ENCODE measurements at places on chromosomes 1 and 21.
A peak's percentile ranks its signal among the peaks of the same experiment; 100 is the strongest.

DNA sequence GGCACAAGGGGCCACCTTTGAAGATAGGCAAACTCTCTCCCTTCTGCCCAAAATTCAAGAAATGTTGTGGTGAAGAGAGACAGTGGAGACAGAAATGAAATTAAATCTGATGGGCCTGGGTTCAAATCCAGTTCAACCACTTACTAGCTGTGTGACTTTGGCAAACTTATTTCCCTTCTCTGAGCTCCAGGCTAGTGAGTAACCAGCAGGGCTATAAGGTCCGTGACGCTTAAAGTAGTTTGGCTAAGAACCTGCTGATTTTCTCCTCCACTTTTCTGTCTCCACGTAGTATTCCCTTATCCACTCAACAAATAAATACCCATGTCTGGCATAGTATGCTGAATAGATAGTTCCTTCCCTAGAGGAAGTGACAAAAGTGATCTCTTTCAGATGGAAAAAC, 1.9 kb downstream of the SLC2A1 start:
- DNase-seq = no peak

- peak; percentile 54 for DNase-seq
These were observed 92.9 kb downstream of the PIGK start for GRCh38 chr1:77126307-77126706.

- no peak for DNase-seq
These were observed 76.2 kb downstream of the NFIA start for GRCh38 chr1:61158591-61158990.

DNA sequence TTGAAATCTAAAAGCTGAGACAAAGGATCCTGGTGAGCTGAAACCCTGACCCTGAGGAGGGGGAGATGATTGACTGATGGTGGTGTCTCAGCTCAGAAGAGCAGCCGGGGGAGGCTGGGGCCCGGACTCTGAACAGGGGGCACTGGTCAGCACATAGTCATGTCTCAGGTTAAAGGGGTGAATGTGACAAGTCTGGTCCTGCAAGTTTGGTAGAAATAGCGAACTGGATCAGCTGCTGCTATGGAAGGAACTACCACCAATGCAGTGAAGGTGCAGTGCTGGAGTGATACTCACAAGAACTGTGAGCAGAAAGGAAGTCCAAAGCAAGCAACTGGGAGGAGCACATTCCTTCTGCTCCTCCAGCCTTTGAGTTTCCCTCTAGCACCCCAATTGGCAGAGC, 98.8 kb upstream of the SSX2IP start:
- DNase-seq = no peak

DNA sequence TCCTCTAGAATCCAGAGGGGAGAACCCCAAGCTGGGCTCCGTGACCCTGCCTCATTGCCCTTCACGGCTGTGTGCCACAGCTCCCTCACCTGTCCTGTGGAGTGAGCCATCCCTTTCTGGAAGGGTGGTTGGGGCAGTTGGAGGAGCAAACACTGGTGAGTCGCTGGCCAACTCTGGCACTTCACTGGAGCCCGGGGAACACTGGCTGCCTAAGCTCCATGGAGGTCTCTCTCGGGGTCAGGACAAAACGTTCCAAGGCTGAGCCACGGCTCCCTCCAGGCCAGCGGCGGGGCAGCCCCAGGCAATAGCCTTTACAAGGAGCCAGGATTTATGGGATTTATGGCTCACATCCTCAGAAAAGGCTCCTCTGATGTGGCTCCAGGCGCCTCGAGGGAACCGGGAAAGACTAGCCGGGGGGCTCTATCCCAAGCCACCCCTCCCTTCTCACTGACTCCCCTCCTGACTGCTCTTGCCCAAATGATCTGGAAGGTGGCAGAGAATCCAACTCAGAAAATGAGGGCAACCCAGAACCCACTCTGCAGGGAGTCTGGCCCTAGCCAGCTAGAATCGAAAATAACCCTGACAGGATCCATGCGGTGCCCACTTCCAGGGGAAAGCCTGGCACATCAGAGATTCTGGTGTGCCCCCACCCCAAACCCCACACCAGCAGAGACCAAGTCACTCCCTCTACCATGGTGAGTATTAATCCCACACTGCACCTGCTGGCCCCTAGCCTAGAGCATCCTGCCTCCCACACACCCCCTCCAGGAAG, 75.2 kb downstream of the GLIS1 start:
- DNase-seq = no peak

GRCh38 chr1:29960156-29960755, 723.9 kb downstream of the PTPRU start:
- peak; percentile 48 for DNase-seq

DNA sequence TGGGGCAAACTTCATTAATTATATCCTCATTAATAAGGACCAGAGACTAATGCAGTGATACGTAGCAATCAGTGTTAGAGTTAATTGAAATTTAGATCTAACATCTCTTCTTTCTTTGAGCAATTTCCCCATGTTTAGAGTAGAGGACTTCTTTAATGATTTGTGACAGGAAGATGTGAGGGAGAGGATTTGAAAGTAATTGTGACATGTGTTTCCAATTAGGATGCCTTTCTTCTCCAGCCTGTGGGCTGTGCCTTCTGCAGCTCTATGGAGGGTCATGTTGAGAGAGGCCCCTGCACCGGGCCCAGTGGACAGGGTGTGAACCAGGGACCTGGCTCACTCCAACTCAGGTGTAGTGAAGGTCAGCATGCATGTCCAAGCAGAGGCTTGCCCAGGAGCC, 103.0 kb downstream of the GREM2 start:
- no peak for DNase-seq

DNA sequence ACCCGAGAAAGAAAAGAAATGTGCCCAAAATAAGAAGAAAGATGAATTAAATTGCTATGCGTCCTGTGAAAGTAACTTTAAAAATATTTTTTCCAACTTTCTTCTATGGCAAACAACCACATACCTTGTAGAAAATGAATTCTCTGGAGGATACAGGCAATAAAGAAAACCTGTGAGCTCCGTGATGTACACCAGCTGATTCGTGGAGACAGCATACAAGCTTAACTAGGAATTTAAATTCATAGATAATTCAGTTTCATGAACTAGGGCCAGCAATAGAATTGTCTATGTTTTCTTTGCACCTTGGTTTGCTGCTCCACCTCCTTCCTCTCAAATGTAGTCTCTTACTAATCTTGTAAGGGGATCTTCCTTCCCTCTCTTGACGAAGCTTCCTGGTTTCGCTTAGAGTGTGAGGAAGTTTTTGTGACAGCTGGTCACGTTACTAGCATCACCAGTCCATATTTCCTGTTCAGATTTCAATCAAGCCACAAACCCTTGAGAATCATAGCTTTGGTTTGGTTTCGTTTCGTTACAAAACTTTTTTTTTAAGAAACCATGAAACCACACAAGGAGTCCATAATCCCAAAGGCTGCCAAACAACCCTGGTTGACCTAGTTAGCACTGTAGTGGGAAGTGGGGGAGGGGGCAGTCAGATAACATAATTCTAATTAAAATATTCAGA, 35.8 kb downstream of the GREM2 start:
- DNase-seq = no peak

DNA sequence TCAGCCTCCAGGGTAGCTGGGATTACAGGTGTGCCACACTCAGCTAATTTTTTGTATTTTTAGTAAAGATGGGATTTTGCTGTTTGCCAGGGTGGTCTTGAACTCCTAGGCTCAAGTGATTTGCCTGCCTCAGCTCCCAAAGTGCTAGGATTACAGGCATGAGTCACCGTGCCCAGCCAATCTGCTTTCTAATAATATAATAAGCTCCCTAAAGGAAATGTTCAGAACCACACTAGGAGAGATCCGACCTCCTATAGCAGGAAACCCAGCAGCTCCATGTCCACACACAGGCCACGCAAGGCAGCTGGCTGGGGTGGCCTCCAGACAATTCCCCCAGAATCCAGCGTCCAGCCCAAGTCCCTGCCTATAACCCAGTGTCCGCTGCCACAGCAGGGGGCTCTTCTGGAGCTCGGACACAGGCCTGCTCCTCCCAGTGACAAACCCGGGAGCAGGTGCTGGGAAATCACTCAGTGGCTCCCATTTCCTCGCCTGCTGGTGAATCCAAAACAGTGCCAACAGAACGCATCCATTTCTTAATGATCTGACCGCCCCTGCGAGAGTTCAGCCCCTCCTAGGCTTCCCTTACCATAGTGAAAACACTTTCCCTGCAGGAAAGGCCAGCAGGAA, 7.5 kb downstream of the RIPK4 start:
- no peak for DNase-seq

GRCh38 chr1:191592907-191593306, 565.4 kb upstream of the RGS18 start:
- no peak for DNase-seq
